ENCODE measurements at places on chromosomes 1 and 21.

- DNase-seq, result no peak
These were observed 6.4 kb downstream of the ADARB1 start for GRCh38 chr21:45080639-45081414.

DNA sequence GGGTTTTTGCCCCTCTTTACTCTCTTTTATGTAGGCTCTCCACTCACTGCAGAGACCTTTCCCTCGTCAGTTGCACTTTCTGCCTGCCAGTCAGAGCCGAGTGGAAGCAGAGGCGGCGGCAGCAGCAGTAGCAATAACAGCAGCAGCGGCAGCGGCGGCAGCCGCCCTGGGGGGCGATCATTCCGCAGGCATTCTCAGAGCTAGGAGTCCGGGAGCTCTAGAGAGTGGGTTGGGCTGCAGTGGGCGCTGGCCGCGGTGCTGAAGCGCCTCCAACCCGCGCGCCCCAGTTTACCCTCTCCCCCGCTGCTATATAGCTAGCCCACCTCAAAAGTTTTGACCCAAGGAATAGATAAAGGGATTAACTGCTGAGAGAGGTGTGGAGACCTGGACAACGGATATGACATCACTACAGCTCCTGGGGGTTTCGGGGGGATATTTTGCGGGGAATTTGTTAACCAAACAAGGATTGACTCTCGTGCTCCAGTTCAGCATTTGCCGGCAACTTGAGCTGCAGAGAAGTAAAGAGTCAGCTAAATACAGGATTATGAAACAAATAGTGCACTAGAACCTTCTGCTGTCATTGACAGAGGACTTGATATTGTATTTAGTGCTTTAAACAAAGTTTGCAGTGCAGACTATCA is at the start of gene OLFM3:
OLFM3 (minus strand) TSS at position 102 of the 641 bp plus-strand sequence.
- DNase-seq, result no peak

- no peak for DNase-seq
These were observed 45.3 kb downstream of the HSPG2 start for GRCh38 chr1:21891621-21892479.

DNA sequence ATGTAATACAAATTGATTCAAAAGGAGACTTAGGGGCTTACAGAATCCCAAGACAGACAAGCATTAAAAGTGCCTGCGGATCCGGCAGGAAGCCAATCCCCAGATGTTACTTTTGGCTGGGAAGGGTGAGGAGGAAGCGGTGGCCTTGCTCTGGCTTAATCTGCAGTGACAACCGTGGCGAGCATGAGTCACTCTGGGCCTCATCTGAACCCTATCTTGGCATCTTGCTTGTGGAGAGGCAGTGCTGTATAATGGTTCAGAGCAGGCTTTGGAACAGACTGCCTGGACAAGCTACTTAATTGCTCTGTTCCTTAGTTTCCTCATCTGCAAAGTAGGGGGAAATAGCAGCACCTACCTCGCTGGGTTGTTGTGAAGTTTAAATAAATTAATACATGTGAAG is 74.1 kb downstream of the XCL2 start:
- DNase-seq, result no peak

DNA sequence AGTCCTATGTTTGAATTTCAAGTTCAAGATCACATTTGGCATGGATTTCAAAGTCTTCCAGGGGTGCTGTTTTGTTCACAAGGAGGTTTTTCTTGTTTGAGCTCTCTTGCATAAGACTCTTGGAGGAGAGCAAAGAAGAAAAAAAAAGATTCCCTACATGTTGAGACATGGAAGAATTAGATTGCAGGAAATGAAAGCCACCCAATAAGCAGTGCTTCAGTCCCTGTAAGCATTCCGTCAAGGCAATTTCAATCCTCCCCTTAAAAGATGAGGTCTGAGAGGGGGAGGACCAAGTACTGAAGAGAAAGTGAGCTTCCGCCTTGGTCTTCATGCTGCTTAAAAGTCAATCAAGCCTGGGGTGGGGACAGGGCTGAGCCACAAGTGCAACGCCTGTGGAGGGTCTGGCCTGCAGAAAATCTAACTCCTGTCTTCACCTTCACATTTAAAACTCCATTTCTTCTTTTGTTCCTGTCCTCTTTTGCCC is 50.2 kb downstream of the LPAR3 start:
- DNase-seq, result no peak

GRCh38 chr1:164712131-164713036 is 153.4 kb downstream of the PBX1 start:
- DNase-seq, result no peak

- no peak for DNase-seq
These were observed 3.9 kb downstream of the NEGR1 start for GRCh38 chr1:72278461-72278860.

- DNase-seq, result no peak
These were observed 224.9 kb upstream of the JUN start for GRCh38 chr1:59008599-59009347.

DNA sequence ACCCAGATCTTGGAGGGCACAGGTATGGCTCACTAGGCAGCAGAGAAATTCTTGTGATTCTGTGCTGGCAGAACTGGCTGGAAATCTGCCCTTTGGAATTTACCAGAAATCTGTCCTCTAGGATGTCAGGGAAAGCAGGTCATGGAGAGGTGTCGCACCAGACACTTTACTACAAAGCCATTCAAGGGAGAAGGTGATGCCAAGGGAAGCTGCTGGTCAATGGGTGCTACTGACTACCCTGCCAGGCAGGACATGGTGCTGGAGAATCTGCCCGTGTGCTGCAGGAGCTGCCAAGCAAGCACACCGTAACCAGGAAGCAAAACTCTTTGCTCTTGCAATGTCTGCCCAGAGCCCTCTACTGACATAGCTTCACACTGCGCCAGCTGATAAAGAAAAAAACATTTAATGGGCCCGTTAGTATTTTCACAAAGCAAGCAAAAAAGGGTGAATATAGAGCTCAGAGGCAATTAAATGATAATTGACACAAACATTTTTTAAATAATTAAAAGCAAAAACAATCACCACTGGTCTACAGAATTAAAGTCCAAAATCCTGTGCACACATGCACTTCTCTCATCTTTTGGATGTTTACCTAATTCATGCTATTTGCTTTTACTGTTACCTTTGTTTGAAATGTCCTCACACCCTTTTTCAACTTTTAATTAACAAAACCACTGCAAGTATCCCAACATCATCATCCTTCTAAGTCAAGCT is 7.2 kb upstream of the FBXO28 start:
- DNase-seq, result no peak

Data from T-helper 9 cell (primary cell).